ENCODE measurements at places on chromosomes 1 and 21. TPM values are rescaled to one million over a fixed set of nuclear protein-coding genes. Genes with fewer than 3 reads are reported as not detected.

GRCh38 chr1:32470431-32470830 is 5.6 kb downstream of the ZBTB8B start:
- DNase-seq = no peak

DNA sequence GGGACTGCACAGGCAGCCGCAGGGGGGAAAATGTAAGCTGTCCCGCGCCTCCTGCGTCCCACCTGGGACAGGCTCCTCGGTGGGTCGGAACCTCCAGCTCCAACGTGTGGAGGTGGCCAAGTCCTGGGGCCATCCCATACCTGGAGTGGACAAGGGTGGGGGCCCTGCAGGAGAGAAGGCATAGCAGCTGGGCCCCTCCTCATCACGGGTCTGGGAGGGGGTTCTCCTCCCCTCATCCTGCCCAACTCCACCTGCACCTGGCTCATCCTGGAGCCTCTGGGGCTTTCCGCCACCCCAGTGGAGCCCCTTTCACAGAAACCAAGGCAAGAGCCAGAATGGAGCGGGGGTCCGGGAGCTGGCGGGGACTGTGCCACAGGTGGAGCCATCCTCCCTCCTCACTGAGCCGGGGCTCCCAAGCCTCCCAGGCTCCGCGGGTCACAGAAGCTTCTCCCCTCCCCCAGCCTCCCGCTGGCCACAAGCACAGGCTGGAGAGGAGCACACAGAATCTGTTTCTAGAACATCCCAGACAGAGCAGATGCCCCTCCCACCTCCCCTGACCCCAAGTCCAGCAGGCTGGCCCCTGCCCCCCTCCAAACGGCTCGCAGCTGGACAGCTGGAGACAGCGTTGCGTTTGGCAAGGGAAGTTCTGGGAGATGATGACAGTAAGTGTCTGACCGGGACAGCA is 65.8 kb downstream of the MEGF6 start:
- no peak for DNase-seq

GRCh38 chr1:10672343-10673050 is 123.9 kb downstream of the CASZ1 start:
- no peak for DNase-seq

DNA sequence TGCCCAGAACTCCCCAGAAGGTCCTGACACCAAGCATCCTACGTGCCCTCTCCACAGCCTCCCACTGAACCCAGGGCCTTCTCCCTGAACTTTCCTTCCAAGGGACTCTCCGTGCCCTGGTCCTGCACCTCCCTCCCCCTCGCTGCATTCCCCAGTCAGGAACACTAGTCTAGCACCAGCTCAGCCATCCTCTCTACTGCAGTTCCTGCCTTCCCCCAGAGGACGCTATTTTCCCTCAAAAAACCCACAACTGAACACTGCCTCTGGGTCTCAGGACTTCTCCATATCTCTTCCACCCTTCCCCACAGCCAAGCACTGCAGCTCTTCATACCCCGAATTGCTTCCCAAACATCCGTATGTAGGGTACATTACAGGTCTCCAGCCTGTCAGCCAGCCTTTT is 12.6 kb upstream of the ARTN start:
- DNase-seq = no peak

DNA sequence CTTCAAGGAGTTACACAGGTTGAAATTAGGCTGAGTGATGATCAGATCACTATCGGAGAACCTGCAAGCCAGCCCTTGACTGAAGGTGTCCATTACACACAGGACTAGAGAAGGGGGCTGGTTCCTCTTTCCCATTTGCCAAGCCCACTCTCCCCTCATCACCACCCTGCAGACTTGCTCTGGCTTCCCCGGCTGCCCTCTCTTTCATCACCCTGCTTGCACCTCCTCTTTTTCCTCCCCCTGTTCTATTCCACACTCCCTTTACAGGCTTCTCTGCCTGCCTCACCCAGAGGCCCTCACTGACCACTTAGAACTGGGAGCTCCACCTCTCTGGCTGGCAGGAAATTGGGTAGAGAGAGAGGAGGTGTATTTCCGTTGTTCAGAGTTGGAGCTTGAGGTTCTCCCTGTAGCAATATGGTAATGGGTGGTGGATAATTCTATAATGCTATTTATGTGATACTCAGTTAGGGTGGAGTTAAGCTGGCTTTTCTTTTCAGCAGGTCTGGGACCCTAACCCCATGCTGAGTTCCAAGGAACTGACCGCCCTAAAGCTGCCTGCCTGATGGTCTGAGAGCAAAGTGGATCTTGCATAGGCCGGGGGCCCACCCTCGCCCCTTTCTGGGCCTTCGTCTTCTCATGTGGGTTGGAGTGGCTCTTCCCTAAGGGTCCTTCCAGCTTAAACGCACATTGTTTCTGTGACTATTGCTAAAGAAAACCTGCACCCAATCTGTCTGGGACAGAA is 111.8 kb upstream of the ADAR start:
- DNase-seq = no peak

DNA sequence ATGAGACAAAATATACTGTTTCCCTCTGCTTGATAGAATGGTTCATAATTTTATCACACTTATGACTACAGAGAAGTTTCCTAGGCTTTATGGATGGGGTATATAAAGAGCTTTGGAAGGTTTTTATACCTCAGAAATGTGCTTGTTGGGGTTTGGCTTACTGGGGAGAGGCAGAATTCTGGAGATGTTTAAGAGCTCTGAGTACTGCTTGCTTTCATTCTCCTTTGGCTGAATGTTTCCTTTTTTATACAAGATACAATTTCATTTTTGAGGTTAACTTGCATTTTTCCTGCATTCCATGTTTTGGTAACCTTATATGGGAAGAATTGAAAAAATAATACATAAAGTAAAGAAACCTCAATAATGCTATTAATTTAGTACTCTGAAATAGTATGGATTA is 157.7 kb upstream of the COL11A1 start:
- no peak for DNase-seq

DNA sequence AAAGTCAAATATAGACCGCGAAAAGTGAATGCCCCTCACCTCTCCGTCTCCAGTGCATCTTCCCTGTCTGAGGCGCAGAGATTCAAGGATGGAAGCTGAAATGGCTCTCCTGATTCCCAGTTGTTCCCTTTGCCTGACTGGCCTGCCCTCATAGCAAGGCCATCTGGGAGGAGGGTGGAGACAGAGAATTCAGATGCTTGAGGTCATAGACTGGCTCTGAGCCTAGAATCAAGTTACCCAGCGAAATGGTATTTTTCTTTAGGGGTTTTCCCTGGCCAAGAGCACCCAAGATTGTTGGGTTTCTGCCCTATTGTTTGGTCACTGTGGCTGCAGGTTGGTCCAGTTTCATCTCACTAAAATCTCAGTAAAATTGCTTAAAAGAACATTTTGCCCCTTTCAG is 7.2 kb downstream of the METTL13 start:
- DNase-seq = no peak

GRCh38 chr1:178434360-178434759 is 62.4 kb downstream of the CLEC20A start:
- no peak for DNase-seq

DNA sequence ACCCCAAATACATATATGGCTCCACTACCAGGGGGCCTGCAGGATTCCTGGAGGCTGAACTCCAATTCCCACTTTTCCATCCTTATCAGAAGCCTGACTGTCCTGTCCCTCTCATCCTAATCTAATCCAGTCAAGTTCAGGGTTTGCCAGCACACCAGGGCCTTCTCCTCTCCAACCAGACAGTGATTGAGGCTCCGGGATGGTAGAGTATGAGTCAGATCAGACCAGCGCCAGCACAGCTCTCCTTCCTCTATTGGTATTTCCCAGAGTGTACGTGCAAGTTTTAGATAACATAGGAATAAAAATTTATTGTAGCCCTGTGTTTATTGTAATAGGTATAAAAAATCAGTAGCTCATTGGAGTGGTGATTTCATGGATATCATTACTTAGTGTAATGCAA is 24.5 kb upstream of the RCSD1 start:
- DNase-seq = no peak

GRCh38 chr1:44676484-44677200 is 2.1 kb downstream of the ARMH1 start:
- no peak for DNase-seq

DNA sequence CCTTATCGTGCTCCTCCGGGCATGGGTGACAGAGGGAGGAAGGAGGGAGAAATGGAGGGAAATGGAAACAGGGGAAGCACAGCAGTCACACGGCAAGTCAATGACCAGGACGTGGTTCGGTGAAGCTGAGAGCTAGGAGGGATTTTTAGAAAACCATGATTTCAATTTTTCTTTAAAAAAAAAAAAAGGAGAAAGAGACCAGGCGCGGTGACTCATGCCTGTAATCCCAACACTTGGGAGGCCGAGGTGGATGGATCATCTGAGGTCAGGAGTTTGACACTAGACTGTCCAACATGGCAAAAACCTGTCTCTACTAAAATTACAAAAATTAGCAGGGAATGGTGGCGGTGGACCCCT is 776 bp upstream of the TNFRSF9 start:
- DNase-seq = no peak

DNA sequence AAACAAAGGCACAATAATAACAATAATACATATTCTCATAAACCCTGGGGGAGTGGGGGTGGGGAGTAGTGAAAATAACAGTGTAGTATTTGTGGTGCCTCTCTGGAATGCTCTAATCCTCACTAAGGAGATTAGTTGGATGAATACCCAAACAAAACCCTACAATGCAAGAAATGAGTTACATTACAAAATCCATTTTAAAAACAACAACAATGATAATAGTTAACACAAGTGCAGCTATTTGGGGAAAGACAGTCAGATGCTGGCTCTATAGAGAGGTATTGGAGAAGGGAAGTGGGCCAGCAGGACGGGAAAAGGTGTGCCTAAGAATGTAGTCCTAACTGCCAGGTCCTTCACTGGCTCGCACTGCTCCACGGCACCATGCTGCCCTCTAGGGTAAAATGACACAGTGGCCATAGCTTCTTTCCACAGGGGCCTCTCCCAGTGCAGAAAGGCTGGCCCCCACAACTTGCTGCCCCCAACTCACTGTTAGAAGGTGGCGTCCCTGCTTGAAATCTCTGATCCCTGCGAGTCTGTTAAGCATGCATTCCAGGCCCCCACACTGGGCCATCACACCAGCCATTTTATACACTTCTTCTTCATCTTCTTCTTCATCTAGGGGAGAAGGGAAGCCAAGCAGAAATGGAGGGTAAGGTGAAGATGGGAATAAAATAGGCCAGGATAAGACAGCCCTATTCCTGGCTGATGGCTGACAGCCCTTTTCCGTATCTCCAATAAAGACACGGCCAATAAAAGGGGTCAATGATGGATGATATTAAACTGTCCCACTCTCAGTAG is 113.8 kb downstream of the UBR4 start:
- no peak for DNase-seq

RERE gene
- 73.3 TPM for total RNA-seq

SLC5A9 gene
- total RNA-seq = 0.47 TPM

FAM177B gene
- total RNA-seq = not detected

ZNF593OS gene
- total RNA-seq = not detected

BSND gene
- not detected for total RNA-seq

MINDY1 gene
- total RNA-seq = 32.9 TPM

NIT1 gene
- 38.7 TPM for total RNA-seq

Measured in left lung (tissue), 14 donors.